ENCODE measurements at places on chromosomes 1 and 21.

GRCh38 chr1:19664453-19665185 is at the start of gene HTR6:
Gene HTR6 (plus strand): TSS chr1:19664875. CDS start chr1:19665754, 879 bp downstream.
- DNase-seq: no peak

- no peak for DNase-seq
These were observed 2.7 kb downstream of the TMEM240 start for GRCh38 chr1:1537626-1538250.

GRCh38 chr1:2378441-2378851 is 12.9 kb downstream of the MORN1 start:
- DNase-seq: no peak

DNA sequence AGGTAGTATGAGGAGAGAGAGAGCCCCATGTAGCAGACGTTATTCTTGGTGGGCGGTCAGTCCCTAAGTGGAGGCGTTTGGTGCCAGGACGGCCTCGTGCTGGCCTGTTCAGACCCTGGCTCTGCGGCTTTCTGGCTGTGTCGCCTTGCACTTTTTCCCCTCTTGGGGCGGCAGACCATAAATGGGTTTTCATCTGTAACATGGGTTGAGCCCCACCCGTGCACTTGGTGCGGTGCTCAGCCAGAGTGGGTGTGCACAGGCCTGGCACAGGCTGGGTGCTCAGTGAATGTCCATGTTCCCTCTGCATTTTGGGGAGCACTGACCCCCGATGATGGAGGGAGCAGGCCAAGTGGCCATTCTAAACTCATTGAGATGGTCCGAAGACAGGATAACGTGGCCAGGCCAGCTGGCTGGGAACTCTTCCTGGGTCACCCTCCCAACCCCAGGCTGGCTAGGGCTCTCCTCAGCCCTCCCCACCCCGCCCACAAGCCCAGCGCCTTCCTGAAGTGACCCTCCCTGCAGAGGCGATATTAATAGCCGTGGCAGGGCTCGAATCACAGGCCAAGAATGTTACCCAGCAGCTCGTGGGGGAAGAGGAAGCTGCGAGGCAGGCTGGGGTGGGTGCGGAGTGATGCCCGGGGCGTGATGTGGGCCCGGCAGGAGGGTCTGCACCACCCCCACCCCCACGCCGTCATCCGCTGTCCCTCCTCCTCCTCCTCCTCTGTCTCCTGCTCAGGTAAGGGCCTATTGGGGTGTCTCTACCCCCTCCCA is 78.5 kb downstream of the ARHGEF10L start:
- no peak for DNase-seq

- DNase-seq: no peak
These were observed 159.7 kb upstream of the NRIP1 start for GRCh38 chr21:15224346-15225086.

GRCh38 chr1:68365709-68366382 is 83.9 kb downstream of the RPE65 start:
- no peak for DNase-seq

GRCh38 chr1:54417123-54417522 is 10.9 kb upstream of the SSBP3 start:
- no peak for DNase-seq

GRCh38 chr1:98104289-98104688 is 183.5 kb upstream of the DPYD start:
- no peak for DNase-seq

DNA sequence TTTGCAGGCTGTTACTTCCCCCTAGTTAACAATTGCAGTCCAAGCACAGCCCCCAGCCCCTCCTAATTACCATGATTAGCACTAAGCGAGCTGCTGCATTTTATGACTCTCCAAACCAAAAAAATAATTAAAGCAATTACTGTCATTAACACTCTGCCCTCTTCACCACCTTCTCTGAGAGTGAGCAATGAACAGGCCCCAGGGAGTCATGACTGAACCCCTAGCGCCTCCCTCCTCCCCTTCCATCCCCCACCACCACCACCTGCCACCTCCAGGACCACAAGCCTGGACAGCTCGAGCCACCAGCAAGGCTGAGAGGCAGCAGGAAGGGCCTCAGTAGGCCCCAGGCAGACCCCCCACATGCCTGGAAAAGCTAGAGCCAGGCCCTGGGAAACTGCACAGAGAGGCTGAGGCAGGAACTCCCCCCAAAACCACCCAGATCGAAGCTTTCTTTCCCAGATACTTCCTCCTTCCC is 35.5 kb upstream of the ZC3H12A start:
- no peak for DNase-seq

GRCh38 chr1:175297291-175297690 is 104.7 kb upstream of the KIAA0040 start:
- no peak for DNase-seq

DNA sequence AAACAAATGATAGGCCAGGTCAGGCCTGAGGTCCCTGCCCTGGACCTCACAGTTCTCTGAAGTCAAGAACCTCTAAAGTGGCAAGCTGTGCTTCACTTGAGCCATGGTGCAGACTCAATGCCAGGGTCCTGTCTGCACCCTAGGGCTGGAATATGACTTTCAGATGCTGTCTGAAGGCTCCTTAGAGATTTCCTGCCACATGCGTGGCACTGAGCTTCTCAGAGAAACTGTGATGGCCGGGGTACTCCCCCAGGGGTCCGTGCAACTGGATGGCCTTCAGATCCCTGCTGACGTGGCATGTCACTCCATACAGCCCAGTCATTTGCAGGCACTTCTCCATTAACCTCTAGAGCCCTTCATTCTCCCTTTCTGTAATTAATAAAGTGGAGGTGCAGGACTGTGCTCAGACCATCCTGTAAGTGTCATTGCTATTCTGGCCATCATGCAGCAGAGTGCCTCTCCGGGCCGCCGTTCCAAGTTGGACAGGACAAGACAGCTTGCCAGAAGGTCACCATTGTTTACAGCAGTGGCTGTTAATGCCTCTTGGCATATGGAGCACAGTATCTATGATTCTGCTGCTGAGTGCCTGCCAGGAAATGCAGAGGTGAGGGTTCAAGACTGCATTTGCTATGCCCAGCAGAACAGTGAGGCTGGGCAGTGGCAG is 205.1 kb upstream of the COA6 start:
- DNase-seq: no peak

DNA sequence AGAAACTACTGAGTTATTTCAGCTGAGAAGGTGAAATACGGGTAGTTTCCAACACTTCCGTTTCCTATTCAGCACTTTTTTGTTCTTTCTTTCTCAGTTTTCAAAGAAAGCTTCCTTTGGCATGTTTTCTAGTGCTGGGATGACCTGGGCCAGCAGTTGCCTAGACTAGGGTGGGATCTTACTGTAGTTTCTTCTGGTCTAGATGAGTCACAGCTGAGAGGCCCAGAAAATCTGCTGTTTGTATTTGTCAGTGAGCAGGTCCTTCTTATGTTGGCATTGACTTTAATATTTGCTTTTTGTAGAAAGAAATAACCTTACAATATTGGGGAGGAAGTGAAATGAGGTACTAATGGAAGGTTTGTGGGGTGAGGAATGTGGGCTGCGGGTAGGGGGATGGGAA is 22.2 kb downstream of the C1orf21 start:
- no peak for DNase-seq

GRCh38 chr1:176800978-176801513 is 338.1 kb downstream of the PAPPA2 start:
- DNase-seq: no peak

GRCh38 chr1:64691626-64692025 is 53.2 kb upstream of the RAVER2 start:
- no peak for DNase-seq

DNA sequence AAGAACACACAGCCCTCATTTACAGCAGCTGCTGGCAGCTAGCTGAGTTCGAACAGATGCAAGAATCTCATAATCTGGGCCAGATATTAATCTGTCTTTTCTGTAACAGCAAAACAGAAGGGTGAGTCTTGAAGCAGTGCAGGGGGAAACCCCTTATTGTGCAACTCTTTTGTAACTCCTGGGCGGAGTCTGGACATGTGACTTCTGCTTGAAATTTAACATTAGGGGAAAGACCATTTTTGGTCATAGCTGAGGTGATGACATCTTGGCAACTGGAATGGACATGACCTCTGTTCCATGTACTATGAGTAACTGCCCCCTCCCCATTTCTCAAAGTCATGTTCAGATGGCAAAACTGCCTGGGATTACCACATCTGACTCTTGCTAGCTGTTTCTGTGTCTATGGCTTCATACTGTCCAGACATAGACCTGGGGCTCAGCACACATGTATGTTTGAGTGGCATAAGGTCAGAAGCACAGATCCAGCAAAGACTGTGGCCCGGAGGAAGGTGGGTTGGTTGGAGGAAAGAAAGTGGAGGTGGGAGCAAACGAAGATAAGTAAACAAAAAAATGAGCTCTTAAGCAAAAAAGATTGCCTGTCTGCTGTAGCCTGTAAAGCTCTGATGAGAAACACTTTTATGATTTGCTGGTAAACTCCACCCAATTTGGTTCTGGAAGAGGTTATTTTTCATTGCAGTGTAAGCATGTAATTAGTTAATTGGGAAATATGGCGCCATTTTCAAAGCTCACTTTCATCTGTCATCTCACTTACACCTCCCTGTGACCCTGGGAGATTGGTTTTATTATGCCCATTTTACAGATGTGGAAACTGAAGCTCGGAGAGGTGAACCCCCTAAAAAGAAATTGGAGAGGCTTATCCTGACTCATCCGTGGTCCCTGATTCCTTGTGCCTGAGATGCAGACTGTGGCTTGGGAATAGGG is 26.1 kb downstream of the ETS2 start:
- DNase-seq: no peak

- no peak for DNase-seq
These were observed 83.5 kb downstream of the SYF2 start for GRCh38 chr1:25148673-25149300.

DNA sequence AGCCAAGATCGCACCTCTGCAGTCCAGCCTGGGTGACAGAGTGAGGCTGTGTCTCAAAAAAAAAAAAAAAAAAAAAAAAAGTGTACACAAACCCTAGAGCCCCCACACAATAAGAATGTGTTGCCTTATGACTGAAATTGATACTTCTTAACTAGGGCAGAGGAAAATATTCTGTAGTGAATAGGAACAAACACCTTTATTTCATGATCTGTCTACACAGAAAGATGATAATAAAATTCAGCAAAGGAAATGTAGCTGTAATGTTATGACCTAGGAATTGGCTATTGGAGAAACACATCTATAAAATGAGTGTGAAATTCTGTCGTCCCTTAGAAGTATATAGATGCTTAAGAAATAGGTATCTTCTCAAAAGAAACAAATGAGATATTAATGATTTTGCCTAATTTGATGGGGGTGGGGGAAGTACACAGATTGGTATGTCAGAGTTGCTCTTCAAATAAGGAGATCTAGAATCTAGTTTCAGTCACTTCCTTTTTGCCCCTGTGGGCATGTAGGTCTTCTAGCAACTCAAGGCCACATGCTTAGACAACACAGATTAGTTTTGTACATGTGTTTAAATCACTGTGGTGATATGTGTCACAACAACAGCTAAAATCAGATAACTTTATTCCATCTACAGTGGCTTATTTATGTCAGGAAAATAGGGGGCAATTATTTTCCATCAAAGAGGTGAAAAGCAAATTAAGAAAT is 10.7 kb upstream of the GPR25 start:
- DNase-seq: no peak

Data from mesothelial cell of epicardium (in vitro differentiated cells).